ENCODE measurements at places on chromosomes 3 and 15. TPM values are rescaled to one million over a fixed set of nuclear protein-coding genes. Genes with fewer than 3 reads are reported as not detected.
A peak's percentile ranks its signal among the peaks of the same experiment; 100 is the strongest.

Gene ZNF620
- total RNA-seq = 4.4 TPM

Gene MYL3
- total RNA-seq = 1.5 TPM

Gene GCNT3
- 60.7 TPM for total RNA-seq

Gene PAQR9
- not detected for total RNA-seq

Gene HGD
- total RNA-seq = 140 TPM

Gene GAP43
- not detected for total RNA-seq

DNA sequence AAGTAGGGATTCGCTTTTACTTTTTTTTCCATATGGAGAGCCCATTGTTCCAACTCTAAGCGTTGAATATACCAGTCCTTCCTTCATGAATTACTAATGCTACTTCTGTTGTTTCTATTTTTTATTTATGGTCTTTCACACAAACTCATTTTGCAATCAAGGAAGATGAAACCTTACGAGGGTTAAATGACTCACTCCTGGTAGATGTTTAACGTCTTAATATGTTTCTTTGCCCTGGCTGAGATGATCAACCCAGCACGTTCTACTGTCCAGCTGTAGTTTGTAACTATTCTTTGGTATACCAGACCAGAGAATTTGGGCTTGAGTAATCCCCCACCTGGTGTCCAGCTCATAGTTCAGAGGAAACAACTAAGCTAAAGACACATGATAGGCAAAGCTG, 23.1 kb downstream of the CDCP1 start:
- no peak for DNase-seq

GRCh38 chr3:78632925-78633553, 1134.8 kb downstream of the ROBO1 start:
- DNase-seq = no peak

GRCh38 chr3:32569540-32570420, 878 bp downstream of the DYNC1LI1 start:
- DNase-seq = peak; percentile 84

DNA sequence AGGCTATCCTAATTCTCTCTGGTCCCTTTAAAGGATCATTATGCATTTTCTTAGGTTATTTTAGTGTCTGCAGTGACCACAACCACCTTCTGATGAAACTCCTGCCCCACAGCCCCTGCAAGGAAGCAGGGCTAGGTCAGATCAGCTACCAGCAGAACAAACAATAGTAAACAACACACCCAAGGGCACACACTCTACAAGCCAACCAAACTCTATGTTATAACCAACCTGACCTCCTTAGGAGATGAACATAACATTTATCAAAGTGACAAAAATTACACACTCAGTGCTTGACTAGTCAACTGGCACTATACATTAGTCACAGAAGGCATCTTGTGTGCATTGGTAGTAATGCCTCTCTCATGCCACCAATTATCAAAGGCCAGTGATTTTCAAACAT, 17.3 kb downstream of the DENND6A start:
- no peak for DNase-seq

GRCh38 chr3:188391592-188391991, 237.6 kb downstream of the LPP start:
- DNase-seq = no peak

DNA sequence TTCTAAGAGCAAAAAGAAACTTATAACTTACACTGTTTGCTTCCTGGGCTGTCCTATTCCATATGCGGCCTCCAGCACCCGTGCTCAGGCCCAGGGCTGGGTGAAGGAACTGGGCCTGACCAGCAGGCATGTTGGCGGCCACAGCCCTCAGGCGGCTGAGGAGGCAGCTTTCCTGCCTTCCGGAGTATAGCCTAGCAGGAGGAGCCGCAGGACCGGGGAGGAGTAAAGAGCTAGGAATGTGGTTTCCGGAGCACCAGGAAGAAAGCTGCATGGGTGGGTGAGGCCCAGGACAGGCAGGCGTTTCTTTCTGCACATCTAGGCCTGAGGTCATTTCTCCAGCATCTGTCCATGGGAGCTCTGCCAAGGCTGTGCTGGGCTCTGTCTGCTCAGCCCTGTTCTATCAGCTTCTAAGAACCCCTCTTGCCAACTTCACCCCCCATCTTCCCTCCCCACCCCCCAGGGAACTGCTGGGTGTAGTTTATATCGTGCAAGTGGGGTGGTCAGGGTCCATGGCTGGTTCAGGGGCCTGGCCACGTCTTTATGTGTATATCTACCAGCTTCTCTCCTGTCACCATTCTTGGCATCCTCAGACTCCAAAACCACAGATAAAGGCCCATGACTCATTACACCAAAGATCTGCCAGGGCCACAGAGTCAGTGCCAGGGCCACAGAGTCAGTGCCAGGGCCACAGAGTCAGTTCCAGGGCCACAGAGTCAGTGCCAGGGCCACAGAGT, 7.8 kb upstream of the KIF7 start:
- peak; percentile 63 for DNase-seq

DNA sequence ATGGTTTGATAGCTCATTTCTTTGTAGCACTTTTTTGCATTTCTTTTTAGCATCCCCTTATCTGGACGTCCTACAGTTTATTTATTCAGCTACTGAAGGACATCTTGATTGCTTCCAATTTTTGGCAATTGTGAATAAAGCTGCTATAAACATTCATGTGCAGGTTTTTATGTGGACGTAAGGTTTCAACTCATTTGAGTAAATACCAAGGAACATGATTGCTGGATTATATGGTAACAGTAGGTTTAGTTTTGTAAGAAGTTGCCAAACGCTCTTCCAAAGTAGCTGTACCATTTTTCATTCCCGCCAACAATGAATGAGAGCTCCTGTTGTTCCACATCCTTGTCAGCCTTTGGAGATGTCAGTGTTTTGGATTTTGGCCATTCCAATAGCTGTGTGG, 29.5 kb upstream of the ACTL6A start:
- no peak for DNase-seq

DNA sequence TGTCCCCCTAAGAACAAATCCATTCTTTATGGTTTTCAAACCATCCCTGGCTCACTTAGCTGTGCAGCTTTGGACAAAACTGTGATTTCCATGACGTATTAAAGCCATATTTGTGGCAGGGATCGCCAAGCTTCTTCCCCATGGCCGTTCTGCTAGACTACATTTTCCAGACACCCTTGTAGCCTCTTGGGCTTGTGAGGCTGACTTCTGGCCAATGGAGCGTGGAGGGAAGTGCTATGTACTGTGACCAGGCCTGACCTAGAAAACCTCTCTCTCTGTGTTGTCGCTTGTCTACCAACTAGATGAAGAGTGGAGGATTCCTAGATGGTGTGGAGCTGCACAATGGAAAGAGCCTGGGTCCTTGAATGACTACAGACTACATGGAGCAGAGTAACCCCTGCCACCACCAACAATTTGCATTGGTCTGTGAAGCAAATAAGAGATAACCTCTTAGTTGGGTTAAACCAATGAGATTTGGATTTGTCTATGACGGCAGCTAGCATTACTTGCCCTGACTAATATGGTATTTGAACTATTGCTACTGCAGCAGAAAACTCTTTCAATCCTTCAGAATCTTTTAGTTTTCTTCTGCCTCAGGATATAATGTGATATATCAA, 22.1 kb upstream of the MGLL start:
- no peak for DNase-seq

GRCh38 chr3:124409650-124410275, 320.5 kb upstream of the UMPS start:
- no peak for DNase-seq

All from Peyer's patch (tissue), 4 donors.